ENCODE measurements at places on chromosomes 2 and 18. TPM values are rescaled to one million over a fixed set of nuclear protein-coding genes. Genes with fewer than 3 reads are reported as not detected.

Gene ANKRD62
- total RNA-seq, result not detected

Gene RUFY4
- not detected for total RNA-seq

Gene ZNF24
- total RNA-seq, result 46.5 TPM

Gene EN1
- total RNA-seq, result 1.1 TPM

Gene CTIF
- total RNA-seq, result 31.6 TPM

Gene DLX1
- total RNA-seq, result 0.28 TPM

Gene POTEC
- not detected for total RNA-seq

Gene SLC39A10
- total RNA-seq, result 7.7 TPM

Gene RNF125
- 1.5 TPM for total RNA-seq
